ENCODE measurements at places on chromosomes 12 and 14.
A peak's percentile ranks its signal among the peaks of the same experiment; 100 is the strongest.

DNA sequence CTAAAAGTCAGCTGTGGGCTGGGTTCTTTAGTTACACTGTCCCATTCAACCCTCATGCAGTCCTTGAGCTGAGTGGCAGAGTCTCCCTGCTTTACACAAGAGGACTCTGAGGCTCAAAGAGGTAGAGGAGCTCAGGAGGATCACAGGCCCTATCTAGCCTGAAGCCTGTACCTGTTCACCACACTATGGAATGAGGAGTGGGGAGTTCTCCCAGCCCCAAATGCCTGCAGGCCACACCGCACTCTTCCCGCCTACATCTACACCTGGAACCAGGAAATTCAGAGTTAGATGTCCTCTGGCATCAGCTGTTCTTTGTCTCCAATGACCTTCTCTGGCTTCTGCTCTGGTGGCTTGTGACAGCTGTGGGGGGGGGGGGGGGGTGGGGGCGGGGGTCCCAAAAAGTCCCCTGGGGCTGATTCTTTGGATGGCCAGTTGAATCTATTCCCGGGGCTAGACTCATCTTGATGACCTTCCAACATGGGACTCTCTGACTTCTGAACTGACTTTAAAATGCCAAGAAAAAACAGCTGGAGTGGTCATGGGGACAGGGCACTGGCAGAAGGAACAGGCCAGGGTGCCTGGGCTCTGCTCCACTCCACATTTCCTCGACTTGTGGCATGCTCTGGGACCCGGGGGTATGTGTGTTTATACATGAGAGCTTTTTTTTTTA lies 30.6 kb downstream of the RIN3 start:
- DNase-seq, result no peak

- no peak for DNase-seq
Measured at GRCh38 chr12:52514471-52515318, 5.5 kb downstream of the KRT5 start.

GRCh38 chr14:94659901-94660300 lies 47.7 kb downstream of the SERPINA3 start:
- peak; percentile 43 for DNase-seq

- peak; percentile 70 for DNase-seq
Measured at GRCh38 chr12:52032446-52032803, 18.8 kb upstream of the NR4A1 start.

DNA sequence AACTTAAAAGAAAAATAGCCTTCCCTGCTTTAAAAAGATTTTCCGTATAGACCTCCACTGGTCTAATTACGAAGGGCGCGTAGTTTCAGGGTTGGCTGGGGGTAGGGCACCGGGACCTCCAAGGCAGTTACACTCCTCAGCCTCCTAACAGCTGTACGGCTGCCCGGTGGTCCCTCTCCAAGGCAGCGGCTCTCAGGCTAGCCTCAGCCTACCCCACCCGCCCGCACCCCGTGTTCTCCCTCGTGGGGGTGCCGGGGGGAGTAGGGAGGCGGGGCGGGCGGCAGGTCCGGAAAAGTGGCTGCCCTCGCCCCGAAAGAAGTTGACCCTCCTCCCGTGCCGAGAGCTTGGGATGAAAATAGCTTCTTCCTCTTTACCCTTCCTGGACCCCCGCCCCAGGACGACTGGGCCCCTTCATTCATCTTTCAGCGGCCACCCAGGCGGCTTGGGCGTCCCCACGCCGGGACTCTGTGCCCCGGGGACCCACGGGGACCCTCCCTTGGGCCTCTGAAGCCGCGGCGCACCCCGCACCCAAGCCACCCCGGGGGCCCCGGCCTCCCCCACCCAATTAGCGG lies 991 bp upstream of the RCOR1 start:
- peak; percentile 40 for DNase-seq

- DNase-seq, result no peak
Measured at GRCh38 chr12:112833939-112834338, 42.4 kb downstream of the RPH3A start.

GRCh38 chr12:95218150-95219133 lies 835 bp downstream of the VEZT start:
- peak; percentile 79 for DNase-seq

- DNase-seq, result no peak
Measured at GRCh38 chr12:50508970-50509663, 4.3 kb downstream of the DIP2B start.

GRCh38 chr14:50835280-50835679 lies 4.3 kb upstream of the NIN start:
- DNase-seq, result peak; percentile 27

- no peak for DNase-seq
Measured at GRCh38 chr14:22908601-22909000, 10.3 kb downstream of the RBM23 start.

DNA sequence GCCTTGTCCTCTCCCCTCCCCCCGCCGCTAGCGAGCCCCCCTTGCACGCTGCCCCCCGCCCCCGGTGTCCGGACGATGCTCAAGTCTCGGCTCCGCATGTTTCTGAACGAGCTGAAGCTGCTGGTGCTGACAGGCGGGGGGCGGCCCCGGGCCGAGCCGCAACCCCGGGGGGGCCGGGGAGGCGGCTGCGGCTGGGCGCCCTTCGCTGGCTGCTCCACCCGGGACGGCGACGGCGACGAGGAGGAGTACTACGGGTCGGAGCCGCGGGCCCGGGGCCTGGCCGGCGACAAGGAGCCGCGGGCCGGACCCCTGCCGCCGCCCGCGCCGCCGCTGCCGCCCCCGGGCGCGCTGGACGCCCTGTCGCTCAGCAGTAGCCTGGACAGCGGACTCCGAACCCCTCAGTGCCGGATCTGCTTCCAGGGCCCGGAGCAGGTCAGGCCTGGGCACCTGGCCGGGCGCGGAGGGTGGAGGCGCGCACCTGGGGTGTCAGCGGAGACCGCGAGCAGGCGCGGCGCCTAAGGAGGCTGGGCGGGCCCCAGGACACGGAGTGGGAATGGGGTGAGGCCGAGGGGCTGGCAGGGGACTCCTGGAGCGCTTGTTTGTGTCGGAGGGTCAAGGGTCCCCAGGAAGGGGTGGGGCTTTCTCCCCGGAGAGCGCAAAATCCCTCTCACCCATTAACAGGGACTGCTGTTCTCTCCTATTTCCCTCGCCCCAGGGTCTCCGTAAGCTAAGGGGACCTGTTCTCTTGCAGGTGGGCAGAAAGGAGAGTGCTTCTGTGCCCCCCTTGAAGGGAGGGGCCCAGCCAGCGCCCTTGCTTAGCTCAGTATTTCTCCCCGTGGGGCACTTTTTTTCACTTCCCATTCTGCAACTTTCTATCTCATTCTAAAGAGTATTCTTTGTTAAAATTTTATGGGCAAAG lies 810 bp downstream of the MARCHF9 start:
- DNase-seq, result no peak

GRCh38 chr14:22520796-22521195 lies 68.2 kb downstream of the DAD1 start:
- DNase-seq, result no peak

GRCh38 chr12:18998343-18999261 lies 130.9 kb upstream of the PLEKHA5 start:
- DNase-seq, result peak; percentile 86

DNA sequence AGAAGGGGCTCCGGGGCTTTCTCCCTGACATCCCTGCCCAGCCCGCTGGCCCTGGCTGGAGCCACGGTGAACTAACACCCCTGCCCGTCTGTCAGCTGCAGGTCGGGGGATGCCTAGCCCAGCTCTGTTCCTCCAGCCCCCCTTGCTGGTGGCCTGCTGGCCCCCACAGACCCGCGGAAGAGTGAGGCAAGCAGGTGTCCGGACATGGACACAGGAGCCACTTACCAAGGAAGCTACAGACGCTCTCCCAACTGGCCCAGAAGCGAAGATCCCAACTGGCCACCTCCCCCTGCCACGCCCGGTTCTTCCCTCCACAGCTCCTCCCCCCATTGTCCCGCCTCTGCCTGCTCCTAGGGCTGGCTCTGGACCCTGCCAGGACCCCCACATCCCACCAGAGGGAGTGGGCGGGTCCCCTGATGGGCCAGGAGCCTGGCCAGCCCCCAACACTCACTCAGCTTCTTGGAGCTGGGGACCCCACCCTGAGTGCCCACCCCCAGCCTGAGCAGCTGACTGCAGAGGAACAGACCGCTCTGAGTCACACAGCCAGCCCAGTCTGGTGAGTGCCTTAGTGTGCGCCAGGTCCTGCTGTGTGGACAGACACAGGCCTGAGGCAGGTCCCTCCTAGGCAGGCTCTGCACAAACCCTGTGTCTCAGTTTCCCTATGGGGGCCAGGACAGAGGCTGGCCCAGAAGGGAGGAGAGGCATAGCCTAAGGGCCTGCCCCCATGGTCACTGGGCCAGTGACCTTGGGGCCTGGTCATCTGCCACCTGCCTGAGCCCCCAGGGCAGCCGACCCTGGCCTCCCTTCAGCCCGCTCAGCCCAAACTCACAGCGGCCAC lies 7.7 kb downstream of the AHNAK2 start:
- DNase-seq, result peak; percentile 92

- DNase-seq, result no peak
Measured at GRCh38 chr12:117298648-117299225, 62.7 kb downstream of the NOS1 start.

DNA sequence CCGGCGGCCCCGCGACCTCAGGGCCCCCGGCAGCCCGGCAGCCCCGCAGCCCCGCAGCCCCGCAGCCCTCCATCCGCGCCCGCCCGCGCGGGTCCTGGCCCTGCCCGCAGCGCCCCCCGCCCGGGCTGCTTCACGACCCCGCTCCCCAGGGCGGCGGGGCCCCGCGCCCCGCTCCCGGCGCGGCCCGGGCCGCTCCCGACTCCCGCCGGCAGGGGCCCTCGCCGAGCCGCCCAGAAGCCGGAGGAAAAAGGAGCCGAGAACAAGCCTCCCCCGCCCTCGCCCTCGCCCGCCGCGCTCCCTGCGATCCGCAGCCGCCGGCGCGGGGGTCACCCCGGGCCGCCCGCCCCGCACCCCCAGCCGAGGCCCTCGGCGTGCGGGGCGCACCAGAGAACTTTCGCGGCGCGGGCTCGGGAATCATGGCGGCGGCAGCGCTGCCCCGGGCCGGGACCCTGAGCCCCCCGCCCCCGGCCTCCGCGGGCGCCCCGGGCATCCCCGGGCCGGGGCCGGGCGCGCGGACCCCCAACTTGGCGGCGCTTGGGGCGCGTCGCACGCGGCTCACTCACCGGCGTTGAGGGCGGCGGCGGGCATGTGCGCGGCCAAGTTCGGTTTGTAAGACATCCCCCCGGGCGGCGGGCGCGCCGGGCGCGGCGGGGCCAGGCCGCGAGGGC lies 521 bp downstream of the CDK2AP1 start:
- DNase-seq, result peak; percentile 68

DNA sequence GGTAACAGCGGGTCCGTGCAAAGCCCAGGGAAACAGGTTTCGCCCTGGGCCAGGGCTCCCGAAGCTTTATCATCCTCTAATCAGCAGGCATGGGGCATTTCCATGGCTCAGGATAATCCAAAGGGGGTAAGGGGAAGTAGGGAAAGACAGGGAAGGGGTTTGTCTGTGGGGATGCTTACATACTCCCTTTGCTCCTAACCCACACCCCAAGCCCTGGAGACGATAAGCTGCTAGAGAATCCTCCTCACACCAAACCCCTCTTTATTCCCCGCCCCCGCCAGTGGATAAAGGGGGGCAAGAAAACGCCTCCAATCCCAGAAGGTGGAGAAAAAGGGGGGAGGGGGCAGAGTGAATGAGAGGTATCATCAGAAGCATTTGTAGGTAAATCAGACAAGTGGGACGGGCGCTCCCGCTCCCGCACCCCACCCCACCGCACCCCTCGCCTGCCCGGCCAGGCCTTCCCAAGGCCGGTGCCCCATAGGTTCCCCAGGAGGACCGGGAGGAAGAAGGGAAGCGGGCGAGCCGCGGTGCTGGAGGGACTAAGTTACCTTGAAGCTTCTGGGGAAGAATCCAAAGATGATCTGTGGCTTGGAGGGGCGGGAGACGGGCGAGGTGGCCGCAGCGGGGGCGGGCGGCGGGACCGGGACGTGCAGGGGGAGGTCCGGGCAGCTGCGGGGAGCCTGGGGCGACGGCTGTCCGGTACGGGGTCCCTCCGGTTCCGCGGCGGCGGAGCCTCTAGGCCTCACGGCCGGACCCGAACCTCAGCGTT lies 762 bp downstream of the PPP2R5E start:
- peak; percentile 33 for DNase-seq

GRCh38 chr14:49280566-49280965 lies 305.6 kb downstream of the RPS29 start:
- DNase-seq, result no peak

DNA sequence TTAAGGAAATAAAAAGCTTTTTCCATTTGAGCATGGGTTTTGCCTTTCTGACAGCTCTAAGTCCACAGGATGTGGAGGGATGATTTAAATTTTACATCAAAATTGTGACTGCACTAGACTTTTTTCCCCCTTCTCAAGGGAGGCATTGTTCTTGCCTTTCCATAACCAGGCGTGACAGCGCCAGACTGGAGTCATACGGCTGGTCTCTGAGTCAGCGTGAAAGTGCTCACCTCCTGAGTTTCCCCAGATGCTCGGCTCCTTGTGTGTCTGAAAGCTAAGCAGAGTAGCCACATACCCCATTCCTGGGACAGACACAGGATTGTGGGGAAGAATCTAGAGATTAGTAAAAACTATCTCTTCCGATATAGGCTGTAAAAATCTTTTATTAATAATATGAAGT lies 43.1 kb downstream of the SOX5 start:
- peak; percentile 1 for DNase-seq

DNA sequence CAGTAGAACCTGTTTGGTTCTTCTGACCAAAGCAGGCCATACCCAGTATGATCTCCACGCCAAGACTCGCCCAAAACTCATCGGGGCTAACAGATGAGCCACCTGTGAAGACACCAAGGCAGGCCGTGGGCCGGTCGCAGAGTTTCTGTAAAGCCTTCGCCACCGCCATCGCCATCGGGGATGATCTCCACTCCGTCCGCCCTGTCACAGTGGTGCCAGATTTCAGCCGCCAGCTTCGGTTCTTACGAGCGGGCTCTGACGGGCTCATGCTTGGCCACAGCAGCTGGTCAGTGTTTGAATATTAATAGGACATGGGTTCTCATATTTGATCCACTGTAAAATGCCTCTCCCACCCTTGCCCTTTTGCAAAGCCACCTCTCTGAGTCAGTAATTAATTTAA lies 113.2 kb upstream of the TMEM132D start:
- no peak for DNase-seq

- no peak for DNase-seq
Measured at GRCh38 chr14:54258382-54258781, 138.4 kb upstream of the CDKN3 start.

DNA sequence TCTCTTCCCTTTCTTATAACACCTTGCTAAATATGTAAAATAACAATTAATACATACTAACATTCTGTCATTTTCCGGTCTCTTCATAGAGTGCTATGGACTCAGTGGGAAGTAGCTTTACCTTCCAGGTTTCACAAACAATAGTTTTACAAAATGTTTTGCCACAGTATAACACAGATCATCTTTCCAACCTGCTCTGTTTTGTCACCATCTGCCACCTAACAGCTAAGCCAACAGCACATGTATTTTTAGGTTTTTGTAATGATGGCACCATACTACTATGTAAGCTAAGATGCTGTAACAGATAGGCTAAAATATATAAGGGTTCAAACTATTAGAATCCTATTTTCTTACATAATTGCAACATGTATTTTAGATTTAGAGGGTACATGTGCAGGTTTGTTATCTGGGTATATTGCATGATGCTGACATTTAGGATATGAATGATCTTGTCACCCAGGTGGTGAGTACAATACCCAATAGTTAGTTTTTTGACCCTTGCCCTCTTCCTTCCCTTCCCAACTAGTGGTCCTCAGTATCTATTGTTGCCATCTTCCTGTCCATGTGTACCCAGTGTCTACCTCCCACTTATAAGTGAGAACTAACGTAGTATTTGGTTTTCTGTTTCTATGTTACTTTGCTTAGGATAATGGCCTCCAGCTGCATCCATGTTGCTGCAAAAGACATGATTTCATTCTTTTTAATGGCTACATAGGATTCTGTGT lies 8.7 kb downstream of the RHOJ start:
- DNase-seq, result no peak
